RPMI7951 (cell line): ENCODE measurements at places on chromosomes 4 and X. TPM values are rescaled to one million over a fixed set of nuclear protein-coding genes. Genes with fewer than 3 reads are reported as not detected.

GRCh38 chr4:185215261-185215660, 5.9 kb downstream of the SNX25 start:
- no peak for DNase-seq

DNA sequence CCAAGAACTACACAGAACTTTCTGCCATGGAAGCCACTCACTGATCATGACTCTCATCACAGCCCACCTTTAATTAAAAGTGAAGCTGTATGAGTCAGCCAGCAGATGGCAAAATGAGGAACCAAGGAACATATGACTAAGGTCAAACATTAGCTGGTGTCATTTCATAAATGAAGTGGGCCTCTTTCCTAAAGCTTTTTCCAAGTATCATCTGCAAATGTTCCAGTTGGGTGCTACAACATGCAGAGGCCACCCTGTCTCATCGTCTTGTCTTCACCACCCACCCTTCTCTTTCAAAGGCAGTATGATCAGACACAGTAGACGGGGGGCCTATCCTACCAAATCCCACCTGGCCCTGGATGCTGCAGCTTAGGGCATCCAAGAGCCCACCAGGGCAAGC, 9.2 kb upstream of the EOLA1 start:
- no peak for DNase-seq

DNA sequence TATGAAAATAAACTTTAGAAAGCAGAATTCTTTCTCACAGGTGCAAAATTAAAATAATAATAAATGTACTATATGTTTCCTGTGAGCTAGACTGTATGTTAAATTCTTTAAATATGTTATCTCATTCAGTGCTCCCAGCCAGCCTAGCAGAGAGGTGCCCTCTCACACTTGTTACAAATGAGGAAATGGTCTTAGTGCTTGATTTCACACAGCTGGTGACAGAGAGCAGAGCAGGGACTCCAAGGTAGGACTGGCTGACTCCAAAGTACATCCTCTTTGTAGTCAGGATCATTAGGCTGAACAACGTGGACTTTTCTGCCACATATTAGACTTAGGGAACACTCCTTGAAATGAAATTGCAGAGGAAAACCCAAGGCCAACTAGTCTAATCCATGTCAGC, 72.0 kb upstream of the HHIP start:
- DNase-seq: no peak

GRCh38 chr4:164725066-164725465, 28.9 kb upstream of the SMIM31 start:
- no peak for DNase-seq

- no peak for DNase-seq
Measured at GRCh38 chrX:11504234-11504633, 161.5 kb downstream of the ARHGAP6 start.

GRCh38 chrX:135923353-135923752, 29.8 kb downstream of the SAGE1 start:
- no peak for DNase-seq

DNA sequence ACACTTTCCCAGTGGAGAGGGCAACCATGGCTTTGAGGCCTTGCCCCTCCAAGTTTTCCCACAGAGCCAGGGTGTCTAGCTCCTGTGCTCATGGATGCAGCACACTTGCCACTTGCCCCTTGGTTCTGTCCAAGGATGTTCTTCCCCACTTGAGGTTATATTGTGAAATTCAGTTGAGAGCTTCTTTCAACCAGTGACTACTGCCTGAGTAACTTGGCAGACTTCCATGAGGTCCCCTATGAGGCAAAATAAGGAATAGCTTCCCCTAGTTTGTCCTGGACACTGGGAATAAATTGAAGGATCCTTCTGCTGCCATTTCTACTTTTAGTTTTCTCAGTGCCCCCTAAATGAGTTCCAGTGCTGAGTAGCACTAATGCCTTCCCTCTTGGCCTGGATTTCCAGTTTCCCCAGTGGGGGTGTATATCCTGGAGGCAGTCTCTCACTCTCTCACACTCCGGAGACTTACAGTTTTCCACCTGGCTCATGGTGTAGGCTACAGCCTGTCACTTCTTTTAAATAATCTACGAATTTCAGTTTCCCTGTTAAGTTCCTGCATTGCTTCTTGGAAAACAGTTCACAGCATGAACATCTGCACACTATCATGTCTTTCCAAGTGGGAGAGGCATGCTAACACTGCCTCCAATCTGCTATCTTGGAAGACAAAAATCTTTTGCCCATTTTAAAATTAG, 36.4 kb upstream of the ADH4 start:
- peak; percentile 68 for DNase-seq

GRCh38 chrX:107684956-107685385, 56.7 kb downstream of the PRPS1 start:
- peak; percentile 70 for DNase-seq

DNA sequence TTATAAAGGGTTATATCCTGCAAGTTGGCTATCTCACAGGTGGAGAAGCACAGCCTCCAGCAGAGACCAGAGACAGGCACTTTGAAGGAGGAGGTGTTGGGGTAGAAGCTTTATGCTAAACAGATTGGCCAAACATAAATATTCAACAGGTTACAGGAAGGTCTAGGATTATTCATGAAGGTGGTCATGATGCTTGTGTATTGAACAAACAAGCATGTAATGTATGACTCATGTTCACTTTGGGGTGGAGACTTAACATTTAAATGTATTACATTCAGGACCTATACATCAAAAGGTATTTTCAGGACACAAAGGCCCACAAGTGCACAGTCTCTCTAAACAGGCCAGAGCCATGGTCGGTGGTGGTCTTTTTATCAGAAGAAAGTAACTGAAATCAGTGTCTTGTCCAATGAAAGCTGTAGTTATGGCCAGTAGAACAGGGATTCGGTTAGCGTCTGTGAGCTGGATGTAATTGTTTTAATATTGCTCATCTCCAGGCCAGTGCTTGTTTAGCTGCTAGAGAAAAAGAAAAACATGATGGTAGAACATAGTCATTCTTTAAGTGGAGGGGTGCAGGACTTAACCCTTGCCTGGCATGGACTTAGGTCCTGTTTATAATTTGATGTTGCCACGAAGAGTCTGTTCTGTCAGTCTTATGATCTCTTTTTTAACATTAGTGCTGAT, 555.2 kb upstream of the PCDH10 start:
- DNase-seq: no peak

- DNase-seq: no peak
Measured at GRCh38 chr4:113170805-113171468, 121.5 kb downstream of the ANK2 start.

DNA sequence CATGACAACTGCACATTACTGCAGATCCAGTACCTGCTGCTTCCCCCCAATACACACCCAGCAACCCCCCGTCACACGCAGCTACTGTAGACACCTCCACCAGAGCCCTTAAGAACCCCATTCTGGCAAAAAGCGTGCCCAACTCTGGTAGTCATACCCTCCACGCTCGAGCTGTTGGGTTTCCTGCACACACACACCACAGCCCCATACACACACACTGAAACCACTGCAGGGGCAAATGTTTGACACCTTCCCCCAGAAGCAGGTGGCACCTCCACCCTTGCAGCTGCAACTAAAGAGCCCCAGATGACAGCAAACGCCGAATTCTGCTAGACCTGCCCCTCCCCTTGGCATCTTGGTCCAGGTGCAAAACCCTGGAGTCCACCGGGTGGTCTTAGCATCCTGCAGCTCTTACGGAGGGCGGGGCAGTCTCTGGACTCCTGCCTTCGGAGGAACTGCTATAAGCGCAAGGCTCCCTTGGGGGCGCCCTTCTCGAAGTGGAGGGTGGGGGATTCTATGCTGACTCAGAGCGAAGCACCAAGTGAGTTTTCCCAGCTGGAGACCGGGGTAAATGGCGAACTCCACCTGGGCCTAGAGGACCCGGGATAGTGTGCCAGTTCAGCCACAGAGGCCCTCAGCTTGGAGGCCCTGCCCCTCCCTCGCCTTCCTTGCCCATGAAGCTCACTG, 1.5 kb downstream of the FRMPD3 start:
- DNase-seq: no peak

DNA sequence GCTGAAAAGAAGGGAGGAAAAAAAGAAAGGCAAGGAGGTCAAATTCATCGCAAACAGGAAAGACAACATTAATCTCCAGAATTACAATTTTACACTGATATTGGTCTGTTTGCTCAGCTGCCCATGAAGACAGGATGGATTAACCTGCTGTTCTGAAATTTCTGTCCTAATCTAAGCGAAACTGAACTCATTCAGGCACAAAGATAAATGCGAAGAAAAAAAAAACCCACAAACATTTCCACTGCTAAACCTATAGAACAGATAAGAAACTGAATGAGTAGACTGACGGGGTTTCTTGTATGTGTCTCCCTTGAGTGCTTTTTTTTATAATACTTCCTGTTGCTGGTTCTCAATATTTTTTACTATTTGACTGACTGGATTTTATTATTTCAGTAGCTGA, 251.8 kb upstream of the FTHL17 start:
- DNase-seq: no peak

DNA sequence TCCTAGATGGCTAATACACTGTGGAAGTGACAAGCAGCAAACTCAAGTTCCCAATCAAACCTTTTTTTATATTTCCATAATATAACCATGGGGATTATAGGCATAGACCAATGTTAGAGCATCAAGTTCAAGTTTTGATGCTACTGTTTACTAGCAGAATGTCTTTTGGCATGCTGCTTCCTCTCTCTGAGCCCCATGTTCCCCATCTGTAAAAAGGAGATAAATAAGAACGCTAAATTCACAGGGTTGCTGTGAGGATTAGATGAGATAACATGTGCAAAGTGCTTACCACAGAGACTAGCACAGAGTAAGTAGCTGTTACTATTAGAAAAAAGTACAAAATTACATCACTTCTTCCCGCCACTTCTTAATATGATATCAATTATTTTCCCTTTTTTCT, 18.0 kb downstream of the MBNL3 start:
- no peak for DNase-seq

DNA sequence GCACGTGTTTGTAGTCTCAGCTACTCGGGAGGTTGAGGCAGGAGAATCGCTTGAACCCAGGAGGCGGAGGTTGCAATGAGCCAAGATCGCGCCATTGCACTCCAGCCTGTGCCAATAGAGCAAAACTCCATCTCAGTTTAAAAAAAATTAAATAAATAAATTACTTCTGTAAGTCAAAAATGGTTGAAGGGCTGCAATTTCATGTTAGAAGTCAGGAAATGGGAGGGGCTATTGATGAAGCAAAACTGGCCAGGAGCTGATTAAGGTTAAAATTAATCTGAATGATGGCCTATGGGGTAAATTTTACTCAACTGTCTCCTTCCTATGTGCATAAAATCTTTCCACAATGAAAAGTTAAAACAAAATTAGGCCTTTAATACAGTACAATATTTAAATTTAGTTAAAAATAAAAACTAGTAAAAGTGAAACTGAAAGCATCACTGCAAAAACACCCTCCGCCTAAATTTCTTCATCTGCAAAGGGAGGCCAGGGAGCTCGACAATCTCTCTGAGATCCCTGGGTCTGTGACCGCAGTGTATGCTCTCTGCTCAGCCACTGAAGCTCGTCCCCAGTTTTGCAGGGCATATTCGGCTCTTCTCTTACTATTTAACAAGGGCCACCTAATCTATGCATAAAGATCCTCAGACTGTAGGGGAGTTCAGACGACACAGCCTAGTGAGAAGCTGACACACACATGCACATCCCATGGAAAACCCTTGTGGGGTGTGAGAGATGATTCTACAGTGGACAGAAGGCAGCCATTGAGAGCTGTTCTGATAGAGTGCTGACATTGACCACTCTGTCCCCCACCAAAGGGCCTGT, 57.2 kb downstream of the IRF2 start:
- peak; percentile 60 for DNase-seq

Gene UGT2A1
- total RNA-seq: not detected in 2 replicates

Gene POF1B
- total RNA-seq: not detected in 2 replicates

Gene PCYT1B
- 0.39 and 0.84 TPM in 2 replicates for total RNA-seq

Gene TMPRSS11B
- total RNA-seq: not detected in 2 replicates
